ENCODE measurements at places on chromosomes 4 and X.

DNA sequence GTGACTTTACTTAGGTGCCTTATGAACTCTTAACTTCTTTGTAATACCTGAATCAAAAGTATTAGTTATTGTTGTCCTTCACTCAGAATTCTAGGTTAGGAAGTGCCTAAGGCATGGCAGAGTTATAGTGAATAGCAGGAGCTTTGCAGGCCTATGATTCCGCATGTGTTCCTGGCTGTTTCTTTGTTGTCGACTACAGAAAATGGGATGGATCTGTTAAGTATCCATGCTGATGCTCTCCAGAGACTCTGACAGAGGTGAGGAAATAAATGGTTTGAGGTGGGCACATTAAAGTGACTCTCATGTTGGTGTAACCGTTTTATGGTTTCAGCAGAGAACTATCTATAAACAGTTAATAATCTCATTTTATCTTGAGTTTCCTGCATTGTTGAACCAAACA, 1601.3 kb downstream of the PCDH7 start:
- DNase-seq: no peak

- DNase-seq: no peak
Measured at GRCh38 chr4:7041801-7042502, 1.2 kb upstream of the TADA2B start.

- DNase-seq: no peak
Measured at GRCh38 chrX:133475521-133475920, 60.2 kb upstream of the GPC4 start.

DNA sequence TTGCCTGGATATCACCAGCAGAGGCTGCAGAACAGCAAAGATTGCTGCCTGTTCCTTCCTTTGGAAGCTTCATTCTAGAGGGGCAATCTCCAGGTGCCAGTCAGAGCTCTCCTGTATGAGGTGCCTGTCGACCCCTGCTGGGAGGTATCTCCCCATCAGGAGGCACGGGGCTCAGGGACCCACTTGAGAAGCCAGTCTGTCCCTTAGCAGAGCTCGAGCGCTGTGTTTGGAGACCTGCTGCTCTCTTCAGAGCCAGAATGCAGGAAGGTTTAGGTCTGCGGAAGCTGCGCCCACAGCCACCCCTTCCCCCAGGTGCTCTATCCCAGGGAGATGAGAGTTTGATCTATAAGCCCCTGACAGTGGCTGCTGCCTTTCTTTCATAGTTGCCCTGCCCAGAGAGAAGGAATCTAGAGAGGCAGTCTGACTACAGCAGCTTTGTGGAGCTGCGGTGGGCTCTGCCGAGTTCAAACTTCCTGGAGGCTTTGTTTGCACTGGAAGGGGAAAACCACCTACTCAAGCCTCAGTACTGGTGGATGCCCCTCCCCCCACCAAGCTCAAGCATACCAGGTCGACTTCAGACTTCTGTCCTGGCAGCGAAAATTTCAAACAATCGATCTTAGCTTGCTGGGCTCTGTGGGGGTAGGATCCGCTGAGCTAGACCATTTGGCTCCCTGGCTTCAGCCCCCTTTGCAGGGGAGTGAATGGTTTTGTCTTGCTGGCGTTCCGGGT, 57.9 kb downstream of the DKK2 start:
- no peak for DNase-seq

GRCh38 chr4:1379801-1380331, 26.4 kb downstream of the NKX1-1 start:
- DNase-seq: no peak

GRCh38 chr4:64967286-64967685, 558.0 kb upstream of the TECRL start:
- no peak for DNase-seq

All from spinal cord (tissue), 10 donors.